ENCODE measurements at places on chromosomes 3 and 15. TPM values are rescaled to one million over a fixed set of nuclear protein-coding genes. Genes with fewer than 3 reads are reported as not detected.

Gene SPINK8
- total RNA-seq = not detected

Gene TRAT1
- total RNA-seq = not detected

Gene SLC12A6
- 28.7 TPM for total RNA-seq

Gene GABPB1
- total RNA-seq = 41.7 TPM

Gene DISP2
- total RNA-seq = 1.0 TPM

Gene ZNF80
- total RNA-seq = not detected

Gene CHRNA5
- total RNA-seq = 8.1 TPM

Gene IP6K1
- total RNA-seq = 46.3 TPM

Gene SAMMSON
- 0.17 TPM for total RNA-seq

Gene EPHB3
- total RNA-seq = 11.7 TPM

Gene TKT
- total RNA-seq = 250 TPM

Gene OR4M2
- not detected for total RNA-seq

DNA sequence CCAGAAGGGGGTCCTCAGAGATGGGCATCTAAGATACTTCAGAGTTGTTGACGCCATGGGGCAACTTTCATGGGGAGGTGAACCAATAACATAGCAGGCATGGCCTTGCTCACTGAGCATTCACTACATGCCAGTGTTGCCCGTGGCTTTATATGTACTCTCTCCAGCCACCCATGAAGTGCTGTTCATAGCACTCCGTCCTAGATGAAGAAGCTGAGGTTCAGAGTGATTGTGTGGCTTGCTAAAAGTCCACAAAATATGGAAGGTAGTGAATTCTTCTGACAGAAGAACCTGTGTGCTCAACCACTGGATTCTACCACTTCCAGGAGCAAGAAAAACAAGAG lies 9.8 kb upstream of the SEMA4B start:
- no peak for DNase-seq
- peaks cover 3% of the 10 kb centered on the region for H3K36me3 ChIP-seq
- no peaks in the 10 kb centered on the region for H3K27me3 ChIP-seq
- H3K4me3 ChIP-seq = no peak overlapping the region
- H3K27ac ChIP-seq = no peak overlapping the region

DNA sequence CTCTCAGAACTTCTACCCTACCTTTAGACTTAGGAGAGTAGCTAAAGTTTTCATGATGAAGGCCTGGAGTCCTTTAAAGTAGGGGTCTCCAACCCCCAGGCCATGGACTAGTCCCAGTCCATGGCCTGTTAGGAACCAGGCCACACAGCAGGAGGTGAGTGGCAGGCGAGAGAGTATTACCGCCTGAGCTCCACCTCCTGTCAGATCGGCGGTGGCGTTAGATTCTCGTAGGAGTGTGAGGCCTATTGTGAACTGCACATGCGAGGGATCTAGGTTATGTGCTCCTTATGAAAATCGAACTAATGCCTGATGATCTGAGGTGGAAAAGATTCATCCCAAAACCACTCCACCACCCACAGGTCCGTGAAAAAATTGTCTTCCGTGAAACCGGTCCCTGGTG lies 18.3 kb upstream of the CACNA2D3 start:
- H3K27ac ChIP-seq = no peak overlapping the region
- DNase-seq = no peak
- no peaks in the 10 kb centered on the region for H3K4me1 ChIP-seq
- peaks cover 10% of the 10 kb centered on the region for H3K27me3 ChIP-seq
- no peaks in the 10 kb centered on the region for H3K36me3 ChIP-seq

DNA sequence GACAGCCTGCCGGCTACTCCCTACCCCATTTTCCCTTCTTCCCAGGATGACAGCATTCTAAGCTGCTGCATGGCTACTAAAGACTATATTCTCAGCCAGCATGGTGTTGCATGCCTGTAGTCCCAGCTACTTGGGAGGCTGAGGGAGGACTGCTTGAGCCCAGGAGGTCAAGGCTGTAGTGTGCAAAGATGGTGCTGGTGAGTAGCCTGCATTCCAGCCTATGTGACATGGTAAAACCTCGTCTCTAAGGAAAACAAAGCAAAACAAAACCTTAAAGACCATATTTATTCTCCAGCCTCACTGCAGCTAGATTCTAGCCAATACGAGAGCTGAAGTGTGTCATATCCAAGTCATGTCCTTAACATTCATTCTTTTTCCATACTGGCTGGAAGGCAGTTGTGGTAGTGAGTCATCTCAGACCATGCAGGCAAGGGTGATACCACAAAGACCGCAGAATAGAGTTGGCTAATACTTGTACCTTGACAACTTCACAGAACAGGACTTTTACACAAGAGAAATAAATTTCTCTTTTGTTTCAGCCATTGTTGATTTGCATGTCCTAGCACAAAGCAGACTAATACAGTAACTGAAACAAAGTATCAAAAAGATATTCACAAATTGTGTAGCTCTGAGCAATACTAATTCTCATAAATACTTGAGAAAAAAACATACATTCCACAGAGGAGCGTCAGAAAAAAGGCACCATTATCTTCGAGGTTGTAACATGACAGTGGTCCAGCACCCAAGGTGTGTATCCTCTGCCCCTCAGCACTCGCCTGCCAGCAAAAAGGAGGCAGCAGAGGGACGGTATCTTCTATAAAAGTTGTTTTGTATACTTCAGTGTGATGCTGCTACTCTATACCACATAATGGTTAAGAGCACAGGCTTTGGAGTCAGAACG lies 14.8 kb downstream of the PBRM1 start:
- no peaks in the 10 kb centered on the region for H3K27me3 ChIP-seq
- H3K36me3 ChIP-seq = peaks cover 19% of the 10 kb centered on the region
- H3K27ac ChIP-seq = peak overlapping the region; percentile 63
- no peak overlapping the region for H3K4me3 ChIP-seq
- DNase-seq = no peak

GRCh38 chr3:17287006-17287689 lies 402.4 kb downstream of the PLCL2 start:
- peaks cover 3% of the 10 kb centered on the region for H3K4me1 ChIP-seq
- no peaks in the 10 kb centered on the region for H3K27me3 ChIP-seq
- DNase-seq = no peak
- H3K36me3 ChIP-seq = peaks cover 8% of the 10 kb centered on the region

- DNase-seq = no peak
- no peaks in the 10 kb centered on the region for H3K27me3 ChIP-seq
- no peak overlapping the region for H3K4me3 ChIP-seq
- H3K36me3 ChIP-seq = no peaks in the 10 kb centered on the region
These were observed 668.3 kb upstream of the ZNF385D start for GRCh38 chr3:22419261-22419660.

DNA sequence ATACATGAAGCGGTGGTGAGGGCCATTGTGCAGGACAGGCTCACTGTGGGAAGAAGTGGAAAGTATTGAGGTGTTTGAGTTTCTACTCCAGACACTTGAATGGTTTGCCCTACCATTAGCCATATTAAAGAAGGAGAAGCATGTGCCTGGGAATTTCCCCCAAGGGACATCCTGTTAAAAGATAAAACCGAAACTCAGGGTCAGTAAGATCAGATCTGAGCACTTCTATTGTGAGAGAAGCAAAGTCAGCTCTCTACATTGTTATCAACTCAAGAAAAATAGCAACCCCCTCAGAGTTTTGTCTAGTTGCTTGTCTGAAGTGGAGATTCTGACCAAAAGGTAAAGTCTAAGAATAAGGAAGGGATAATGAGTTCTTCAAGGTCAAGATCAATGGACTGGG lies 269.8 kb downstream of the CHST2 start:
- H3K4me3 ChIP-seq = no peak overlapping the region
- H3K4me1 ChIP-seq = no peaks in the 10 kb centered on the region
- no peaks in the 10 kb centered on the region for H3K27me3 ChIP-seq
- no peak overlapping the region for H3K27ac ChIP-seq
- no peak for DNase-seq
- H3K36me3 ChIP-seq = peaks cover 1% of the 10 kb centered on the region

DNA sequence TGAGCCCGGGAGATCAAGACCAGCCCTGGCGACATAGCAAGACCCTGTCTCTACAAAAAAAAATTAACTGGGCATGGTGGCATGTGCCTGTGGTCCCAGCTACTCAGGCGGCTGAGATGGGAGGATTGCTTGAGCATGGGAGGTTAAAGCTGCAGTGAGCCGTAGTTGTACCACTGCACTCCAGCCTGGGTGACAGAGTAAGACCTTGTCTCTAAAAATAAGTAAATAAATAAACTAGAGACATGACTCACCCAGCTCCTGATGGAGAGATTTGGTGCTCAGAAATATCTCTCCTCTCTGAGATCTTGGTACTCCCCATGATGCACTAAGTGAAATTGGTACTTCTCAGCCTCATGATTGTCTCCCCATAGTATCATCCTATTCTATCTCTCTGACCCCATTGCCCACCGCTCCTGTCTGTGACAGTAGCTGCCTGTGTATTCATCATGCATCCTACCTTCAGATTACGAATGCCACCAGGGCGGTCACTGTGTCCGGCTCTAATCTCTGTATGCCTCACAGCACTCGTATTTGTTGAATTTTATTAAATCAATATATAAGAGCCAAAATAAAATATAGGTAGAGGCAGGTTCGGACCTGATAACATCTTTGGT lies 50.9 kb downstream of the ABHD2 start:
- no peaks in the 10 kb centered on the region for H3K36me3 ChIP-seq
- no peak for DNase-seq
- no peak overlapping the region for H3K4me3 ChIP-seq
- H3K27me3 ChIP-seq = no peaks in the 10 kb centered on the region

- no peaks in the 10 kb centered on the region for H3K27me3 ChIP-seq
- H3K4me1 ChIP-seq = peaks cover 4% of the 10 kb centered on the region
- no peak for DNase-seq
- H3K27ac ChIP-seq = no peak overlapping the region
- no peak overlapping the region for H3K4me3 ChIP-seq
- peaks cover 4% of the 10 kb centered on the region for H3K36me3 ChIP-seq
These were observed 15.1 kb upstream of the ARHGAP31 start for GRCh38 chr3:119279101-119279554.

- peaks cover 25% of the 10 kb centered on the region for H3K36me3 ChIP-seq
- no peak overlapping the region for H3K27ac ChIP-seq
- DNase-seq = no peak
- H3K27me3 ChIP-seq = no peaks in the 10 kb centered on the region
These were observed 41.9 kb downstream of the SCAP start for GRCh38 chr3:47433796-47434195.

DNA sequence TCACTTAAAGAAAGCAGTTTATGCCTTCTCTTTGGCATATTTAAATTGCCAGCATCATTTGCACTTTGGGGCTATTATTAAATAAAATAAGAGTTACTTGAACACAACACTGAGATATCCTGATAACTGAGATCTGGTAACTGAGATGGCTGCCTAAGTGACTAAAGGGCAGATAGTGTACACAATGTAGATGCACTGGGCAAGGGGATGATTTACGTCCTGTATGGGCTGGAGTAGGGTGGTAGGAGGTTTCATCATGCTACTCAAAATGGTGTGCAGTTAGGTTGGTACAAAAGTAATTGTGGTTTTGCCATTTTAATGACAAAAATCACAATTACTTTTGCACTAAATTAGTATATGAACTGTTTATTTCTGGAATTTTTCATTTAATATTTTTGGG lies 196.1 kb downstream of the UBE2E2 start:
- peaks cover under 1% of the 10 kb centered on the region for H3K4me1 ChIP-seq
- H3K27ac ChIP-seq = no peak overlapping the region
- no peak for DNase-seq
- no peaks in the 10 kb centered on the region for H3K36me3 ChIP-seq

- no peaks in the 10 kb centered on the region for H3K27me3 ChIP-seq
- H3K4me1 ChIP-seq = peaks cover 23% of the 10 kb centered on the region
- no peak overlapping the region for H3K4me3 ChIP-seq
- H3K36me3 ChIP-seq = peaks cover 1% of the 10 kb centered on the region
These were observed 20.8 kb downstream of the SETD2 start for GRCh38 chr3:47143068-47143467.

DNA sequence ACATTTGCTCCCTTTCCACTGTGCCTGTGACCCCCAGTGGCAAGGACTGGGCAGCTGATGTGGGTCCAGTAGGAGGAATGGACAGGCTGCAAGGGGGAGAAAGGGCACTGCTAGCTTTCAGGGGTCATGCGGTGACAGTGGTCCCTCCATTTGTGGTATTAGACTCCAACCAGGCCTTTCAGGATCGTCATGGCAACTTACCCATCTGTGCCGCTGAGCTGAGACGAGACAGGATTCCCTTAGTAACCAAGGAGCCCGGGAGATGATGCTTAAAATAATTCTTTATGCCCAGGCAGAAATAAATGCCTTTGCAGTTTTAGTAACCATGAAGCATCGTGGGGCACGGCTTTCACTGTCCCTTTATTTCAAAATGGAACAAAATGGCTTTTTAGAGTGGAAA lies 15.9 kb upstream of the MRPL3 start:
- no peaks in the 10 kb centered on the region for H3K36me3 ChIP-seq
- DNase-seq = no peak
- peaks cover 8% of the 10 kb centered on the region for H3K4me1 ChIP-seq
- H3K27ac ChIP-seq = no peak overlapping the region
- H3K27me3 ChIP-seq = peaks cover 33% of the 10 kb centered on the region

- peaks cover 8% of the 10 kb centered on the region for H3K4me1 ChIP-seq
- DNase-seq = no peak
- H3K27me3 ChIP-seq = peaks cover 35% of the 10 kb centered on the region
- no peaks in the 10 kb centered on the region for H3K36me3 ChIP-seq
These were observed 3.0 kb downstream of the CHRNA7 start for GRCh38 chr15:32033186-32033890.

DNA sequence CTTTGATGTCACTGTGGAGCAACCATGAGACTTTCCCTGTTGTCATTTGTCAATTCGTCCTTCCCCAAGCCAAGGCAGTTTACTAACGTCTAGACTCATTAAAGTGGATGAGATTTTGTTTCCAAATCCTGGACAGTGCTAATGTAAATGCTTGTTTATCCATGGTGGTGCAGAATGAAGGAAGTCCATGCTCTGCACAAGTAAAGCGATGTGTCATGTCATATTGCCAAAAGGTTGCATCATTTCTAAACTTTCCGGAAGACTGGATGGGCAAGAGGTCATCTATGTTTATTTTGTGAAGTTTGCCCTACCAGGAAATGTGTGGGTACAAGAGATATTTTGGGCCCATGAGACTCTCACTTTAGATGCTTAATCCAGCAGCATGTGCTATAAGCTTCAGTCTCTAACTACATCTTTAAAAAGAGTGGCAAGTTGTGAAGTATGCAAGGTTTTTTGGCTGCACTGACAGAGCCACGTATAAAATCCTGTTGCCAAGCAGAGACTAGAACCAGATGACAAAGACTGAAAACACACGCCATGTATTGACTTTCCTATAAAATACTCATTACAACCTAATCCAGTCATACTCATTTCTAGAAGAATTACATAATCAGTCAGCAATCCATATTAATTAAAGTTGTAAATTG lies 72.1 kb upstream of the FNDC3B start:
- DNase-seq = no peak
- no peak overlapping the region for H3K4me3 ChIP-seq
- H3K27me3 ChIP-seq = no peaks in the 10 kb centered on the region
- H3K36me3 ChIP-seq = no peaks in the 10 kb centered on the region
- H3K4me1 ChIP-seq = peaks cover 24% of the 10 kb centered on the region
- peak overlapping the region; percentile 36 for H3K27ac ChIP-seq

GRCh38 chr3:40258064-40258463 lies 51.4 kb upstream of the EIF1B start:
- peaks cover 12% of the 10 kb centered on the region for H3K4me1 ChIP-seq
- no peak overlapping the region for H3K4me3 ChIP-seq
- H3K27ac ChIP-seq = no peak overlapping the region
- H3K27me3 ChIP-seq = peaks cover 21% of the 10 kb centered on the region
- no peaks in the 10 kb centered on the region for H3K36me3 ChIP-seq

Measured in progenitor cell of endocrine pancreas (in vitro differentiated cells).